ENCODE measurements at places on chromosomes 1 and 21.

- DNase-seq: no peak
These were observed 2.5 kb upstream of the KRTAP12-1 start for GRCh38 chr21:44684483-44684882.

DNA sequence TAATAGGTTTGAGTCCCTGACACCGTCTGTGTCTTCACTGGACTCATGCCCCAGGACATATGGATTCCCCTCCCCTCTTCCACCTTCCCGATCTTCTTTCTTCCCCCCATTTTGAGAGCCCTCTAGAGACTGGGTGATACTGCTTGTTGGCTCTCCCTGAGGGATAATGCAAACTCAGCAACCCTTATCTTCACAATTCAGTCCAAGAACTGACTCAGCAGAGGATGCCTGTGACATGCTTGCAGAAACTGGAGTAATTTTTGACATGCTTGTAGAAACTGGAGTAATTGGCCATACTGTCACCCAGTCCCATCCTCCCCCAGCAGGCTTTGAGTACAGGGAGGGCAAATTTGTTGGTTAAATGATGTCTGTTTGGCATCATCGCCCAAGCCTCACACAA lies 127.6 kb upstream of the CTTNBP2NL start:
- DNase-seq: no peak

GRCh38 chr1:100893718-100894117 lies 924 bp downstream of the EXTL2 start:
- DNase-seq: no peak

DNA sequence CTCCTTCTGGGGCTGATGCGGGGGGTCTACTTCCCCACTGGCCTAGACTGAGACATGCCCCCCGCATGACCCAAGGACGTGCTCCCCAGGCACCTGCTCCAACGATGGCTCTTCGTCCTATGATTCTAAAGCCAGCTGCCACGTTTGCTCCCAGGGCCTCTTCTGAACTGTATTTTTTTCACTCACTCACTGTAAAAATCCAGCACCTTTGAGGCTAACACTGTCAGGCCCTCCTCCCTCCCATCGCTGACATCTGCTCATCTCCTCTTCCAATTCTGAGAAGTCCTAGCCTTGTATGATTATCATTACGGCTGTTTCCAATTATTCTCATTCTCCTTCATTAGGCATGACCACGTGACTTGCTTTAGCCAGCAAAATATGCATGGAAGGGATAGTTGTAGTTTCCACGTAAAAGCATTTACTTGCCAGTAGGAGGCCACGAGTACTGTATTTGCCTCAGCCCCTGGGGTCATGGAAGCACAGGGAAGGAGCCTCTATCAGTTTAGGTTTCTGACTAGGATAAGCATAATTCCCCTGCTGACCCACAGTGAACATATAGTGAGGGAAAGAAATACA lies 19.1 kb upstream of the EDN2 start:
- no peak for DNase-seq

GRCh38 chr1:9580942-9581341 lies 7.8 kb upstream of the TMEM201 start:
- no peak for DNase-seq

- DNase-seq: no peak
These were observed 51.8 kb downstream of the FBXO42 start for GRCh38 chr1:16300436-16300835.

- peak; percentile 21 for DNase-seq
These were observed 2.0 kb upstream of the PIP5K1A start for GRCh38 chr1:151196292-151196800.

DNA sequence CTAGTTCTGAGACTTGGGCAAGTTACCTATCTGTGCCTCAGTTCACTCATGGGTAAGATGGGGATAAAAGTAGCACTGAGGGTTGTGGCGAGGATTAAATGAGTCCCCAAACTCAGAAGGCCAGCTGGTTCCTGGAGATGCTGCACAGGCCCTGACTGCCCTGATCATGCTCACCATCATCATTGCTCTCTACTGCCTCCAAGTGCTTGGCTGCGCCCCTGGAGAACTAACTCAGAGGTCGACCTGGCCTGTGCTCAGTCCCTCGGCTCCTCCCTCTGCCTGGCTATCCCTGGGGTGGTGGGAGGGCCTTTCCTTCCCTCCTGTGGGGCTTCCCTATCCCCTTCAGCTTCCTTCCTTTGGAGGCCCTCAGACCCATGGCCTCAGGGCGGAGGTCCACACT lies 5.6 kb downstream of the SLC5A9 start:
- no peak for DNase-seq

- DNase-seq: no peak
These were observed 25.9 kb downstream of the RUNX3 start for GRCh38 chr1:24903955-24904730.
